NCI-H2227 treated with DMSO at 0.1 percent for 48 hours (cell line): ENCODE measurements at places on chromosomes 7 and 10.
A peak's percentile ranks its signal among the peaks of the same experiment; 100 is the strongest.

- DNase-seq, result no peak
These were observed 52.9 kb downstream of the NRAP start for GRCh38 chr10:113610631-113611601.

DNA sequence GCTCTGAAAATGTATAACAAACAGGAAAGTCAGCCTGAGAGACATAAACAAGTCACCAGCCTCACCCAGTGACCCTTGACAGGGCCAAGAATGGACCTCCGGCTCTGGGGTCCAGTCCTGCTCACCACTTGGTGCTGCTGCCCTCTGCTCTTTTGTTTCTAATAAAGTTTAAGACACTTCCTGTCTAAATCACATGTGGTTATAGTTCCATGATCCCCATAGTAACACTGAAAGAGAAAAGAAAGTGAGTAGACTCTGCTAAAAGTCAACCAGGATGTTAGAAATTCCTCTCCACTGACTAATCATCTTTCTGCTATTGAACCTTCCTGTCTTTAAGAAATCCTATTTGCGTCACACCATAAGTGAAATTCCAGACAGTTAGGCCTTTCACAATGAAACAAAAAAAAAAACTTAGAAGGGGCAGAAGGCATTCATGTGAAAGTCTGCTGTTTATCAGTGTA, 179.2 kb upstream of the BET1 start:
- no peak for DNase-seq

GRCh38 chr10:13347500-13348156, 465 bp downstream of the SEPHS1 start:
- peak; percentile 41 for DNase-seq

- DNase-seq, result no peak
These were observed 121.5 kb upstream of the PRR15 start for GRCh38 chr7:29442146-29442545.

- no peak for DNase-seq
These were observed 62.5 kb upstream of the KCNMA1 start for GRCh38 chr10:77700086-77700485.

DNA sequence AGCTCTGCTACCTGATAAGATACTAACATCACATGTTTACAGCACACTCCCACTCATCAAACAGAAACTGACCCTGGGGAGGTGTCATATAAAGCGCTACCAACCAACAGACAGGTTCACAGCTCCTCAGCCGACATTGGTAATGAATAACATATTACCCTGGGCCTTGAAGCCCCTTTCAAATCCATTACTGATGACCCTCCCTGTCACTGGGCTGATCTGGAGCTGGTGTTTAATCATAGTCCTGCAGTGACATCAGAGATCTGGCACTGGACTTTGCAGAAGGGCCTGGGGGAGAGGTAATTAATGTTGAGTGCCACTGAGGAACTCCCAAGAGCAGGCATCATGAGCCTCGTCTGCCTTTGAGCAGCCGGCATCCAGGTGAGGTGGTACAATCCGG, 306.5 kb upstream of the NFE2L3 start:
- DNase-seq, result no peak

- DNase-seq, result no peak
These were observed 4.8 kb downstream of the FBH1 start for GRCh38 chr10:5894873-5895272.

GRCh38 chr10:84095811-84096497, 43.4 kb upstream of the GHITM start:
- DNase-seq, result no peak

DNA sequence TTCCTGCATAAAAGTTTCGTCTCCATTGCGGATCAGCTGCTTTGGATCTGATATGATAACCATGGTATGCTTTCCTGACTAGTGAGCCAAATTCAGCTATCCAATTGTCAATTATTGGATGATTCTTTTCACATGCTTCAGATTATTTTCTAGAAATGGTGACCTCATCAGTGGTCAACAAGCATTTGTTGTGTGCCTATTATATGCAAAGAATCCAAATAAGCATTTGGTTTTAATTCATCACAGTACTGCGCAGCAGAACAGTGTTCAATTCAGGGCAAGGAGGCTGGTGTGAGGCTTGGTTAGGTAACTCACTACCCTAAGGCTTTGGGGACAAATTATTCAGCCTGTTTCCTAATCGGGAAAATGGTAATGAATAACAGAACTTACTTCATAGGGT, 200.5 kb downstream of the SKAP2 start:
- DNase-seq, result no peak

DNA sequence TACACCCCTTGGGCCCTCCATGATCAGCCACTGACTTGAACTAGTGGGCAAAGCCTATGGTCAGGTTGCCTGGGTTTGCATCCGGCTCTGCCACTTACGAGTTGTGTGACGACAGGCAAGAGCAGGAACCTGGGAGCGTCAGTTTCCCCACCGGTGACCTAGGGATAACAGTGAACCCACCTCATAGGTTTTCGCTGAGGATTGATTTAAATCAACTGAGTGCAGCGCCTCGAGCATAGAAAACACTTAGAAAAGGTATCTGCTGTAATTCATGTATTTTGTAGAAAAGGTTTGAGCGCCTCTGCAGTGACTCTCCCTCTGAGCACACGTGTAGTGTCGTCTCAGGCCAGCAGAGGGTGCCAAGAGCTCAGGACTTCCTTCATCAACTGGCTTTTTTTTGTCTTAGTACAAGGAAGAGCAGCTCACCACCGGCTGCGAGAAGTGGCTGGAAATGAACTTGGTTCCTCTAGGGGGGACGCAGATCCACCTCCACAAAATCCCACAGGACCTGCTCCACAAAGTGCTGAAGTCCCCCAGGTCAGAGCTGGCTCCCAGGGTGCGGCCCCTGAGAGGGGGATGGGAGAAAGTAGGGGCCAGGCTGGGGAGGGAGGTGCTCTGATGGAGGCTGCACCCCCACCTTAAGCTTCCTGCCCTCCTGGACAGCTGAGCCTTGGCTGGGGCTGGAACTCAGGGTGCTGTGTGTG, 27.7 kb downstream of the BTBD16 start:
- peak; percentile 76 for DNase-seq

DNA sequence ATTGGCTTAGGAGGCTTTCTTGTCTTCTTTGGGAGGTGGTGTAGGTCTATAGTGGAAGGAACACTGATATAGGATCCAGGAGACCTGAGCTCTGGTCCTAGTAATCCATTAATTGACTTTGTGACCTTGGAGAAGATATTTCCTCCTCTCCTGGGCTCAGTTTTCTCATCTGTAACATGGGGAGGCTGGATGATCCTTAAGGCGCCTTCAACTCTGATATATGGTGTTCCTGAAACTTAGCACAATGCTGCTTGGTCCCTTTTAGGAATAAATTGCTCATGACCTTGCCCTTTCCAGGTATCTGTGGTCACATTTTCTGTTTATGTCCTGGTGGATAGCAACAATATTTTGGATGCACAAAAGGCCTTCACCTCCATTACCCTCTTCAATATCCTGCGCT, 25.3 kb downstream of the ABCC2 start:
- DNase-seq, result no peak

DNA sequence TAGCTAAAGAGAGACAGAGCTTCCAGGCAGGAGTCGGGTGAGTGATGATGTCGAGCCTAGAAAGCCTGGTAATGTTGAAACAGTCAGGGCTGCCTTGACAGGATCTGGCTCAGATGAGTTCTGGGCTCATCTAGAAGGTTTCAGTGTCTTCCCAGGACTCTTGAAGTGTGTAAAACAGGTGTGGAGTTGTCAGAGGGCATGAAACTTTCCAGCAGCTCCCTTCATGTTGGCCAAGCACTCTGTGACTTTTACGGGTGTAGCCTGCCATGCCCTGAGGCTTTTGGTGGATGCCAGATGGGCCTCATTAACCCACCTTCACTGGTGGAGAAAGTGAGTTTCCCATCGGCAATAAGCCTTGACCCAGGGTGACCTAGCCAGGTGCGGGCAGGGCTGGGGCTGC, 66.4 kb upstream of the PDCD4 start:
- no peak for DNase-seq

GRCh38 chr7:120033114-120033513, 239.9 kb upstream of the KCND2 start:
- no peak for DNase-seq

DNA sequence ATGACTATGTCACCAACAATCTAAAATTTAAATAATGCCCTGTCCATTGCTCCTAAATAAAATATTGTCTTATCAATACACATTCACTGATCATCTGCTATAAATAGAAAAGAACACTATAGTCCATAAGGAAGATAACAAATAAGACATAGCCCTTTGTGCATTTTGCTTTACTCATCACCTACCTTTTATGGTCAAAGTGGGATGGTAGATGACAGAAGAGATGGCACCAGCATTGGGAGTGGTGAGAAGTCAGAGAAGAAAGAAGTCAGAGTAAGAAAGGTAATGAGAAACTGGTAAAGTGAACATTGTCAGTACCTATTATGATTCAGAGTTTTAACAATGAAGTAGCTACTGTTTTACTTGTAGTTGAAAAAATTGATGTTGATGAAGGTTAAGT, 31.1 kb downstream of the SEMA3E start:
- DNase-seq, result no peak

GRCh38 chr10:12438919-12439692, 89.8 kb downstream of the CAMK1D start:
- DNase-seq, result no peak

- DNase-seq, result no peak
These were observed 711 bp downstream of the KIF20B start for GRCh38 chr10:89702121-89702480.
